Heart right ventricle (tissue), 16 donors: ENCODE measurements at places on chromosomes 11 and 22. TPM values are rescaled to one million over a fixed set of nuclear protein-coding genes. Genes with fewer than 3 reads are reported as not detected.

DNA sequence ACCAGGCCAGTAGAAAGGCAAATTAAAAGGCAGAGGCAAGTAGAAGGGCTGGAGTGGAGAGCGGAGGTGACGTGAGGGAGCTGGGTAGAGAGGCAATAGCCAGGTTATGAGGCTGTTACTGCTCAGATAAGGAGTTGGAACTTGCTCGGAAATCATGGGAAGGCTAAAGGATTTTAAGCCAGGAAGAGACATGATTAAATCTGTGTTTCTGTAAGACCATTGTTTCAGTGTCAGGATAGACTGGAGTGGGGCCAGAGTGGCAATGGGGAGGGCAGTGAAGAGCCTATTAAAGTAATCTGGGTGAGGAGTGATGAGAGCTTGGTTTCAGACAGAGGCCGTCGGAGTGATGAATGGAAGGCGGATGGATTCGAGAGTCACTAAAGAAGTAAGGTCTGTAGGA lies 39.0 kb downstream of the GRAMD1B start:
- peak overlapping the region; percentile 68 for H3K27ac ChIP-seq
- no peaks in the 10 kb centered on the region for H3K36me3 ChIP-seq
- no peaks in the 10 kb centered on the region for H3K4me1 ChIP-seq
- DNase-seq = peak; percentile 22

GRCh38 chr11:12845739-12846358 lies 163.3 kb upstream of the RASSF10 start:
- no peak overlapping the region for H3K4me3 ChIP-seq
- peaks cover 51% of the 10 kb centered on the region for H3K4me1 ChIP-seq
- DNase-seq = peak; percentile 27
- peak overlapping the region; percentile 56 for H3K27ac ChIP-seq
- H3K36me3 ChIP-seq = no peaks in the 10 kb centered on the region

- no peak overlapping the region for H3K4me3 ChIP-seq
- H3K36me3 ChIP-seq = no peaks in the 10 kb centered on the region
- no peaks in the 10 kb centered on the region for H3K4me1 ChIP-seq
- H3K27me3 ChIP-seq = no peaks in the 10 kb centered on the region
- no peak overlapping the region for H3K27ac ChIP-seq
These were observed 1334.4 kb downstream of the LRRC4C start for GRCh38 chr11:40125054-40125453.

DNA sequence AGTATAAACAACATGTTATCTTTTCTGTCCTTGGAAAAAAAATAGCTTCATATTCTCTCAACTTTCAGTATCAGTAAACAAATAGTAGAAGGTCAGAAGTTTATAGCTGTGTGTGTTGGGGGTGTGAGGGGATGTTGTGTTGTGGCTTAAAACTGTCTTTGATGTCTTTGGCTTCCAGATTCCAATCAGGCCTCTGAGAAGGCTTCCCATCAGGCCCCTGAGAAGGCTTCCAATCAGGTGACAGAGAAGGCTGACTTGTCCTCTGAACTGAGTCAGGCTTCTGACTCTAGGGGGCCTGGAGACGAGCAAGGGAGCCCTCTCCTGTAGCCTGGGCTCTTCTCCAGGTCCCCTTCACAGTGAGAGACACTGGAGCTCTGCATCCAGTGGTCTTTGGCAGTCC lies 9.3 kb downstream of the MTFP1 start:
- no peak for DNase-seq
- H3K36me3 ChIP-seq = no peaks in the 10 kb centered on the region
- H3K4me1 ChIP-seq = no peaks in the 10 kb centered on the region
- H3K27me3 ChIP-seq = no peaks in the 10 kb centered on the region

DNA sequence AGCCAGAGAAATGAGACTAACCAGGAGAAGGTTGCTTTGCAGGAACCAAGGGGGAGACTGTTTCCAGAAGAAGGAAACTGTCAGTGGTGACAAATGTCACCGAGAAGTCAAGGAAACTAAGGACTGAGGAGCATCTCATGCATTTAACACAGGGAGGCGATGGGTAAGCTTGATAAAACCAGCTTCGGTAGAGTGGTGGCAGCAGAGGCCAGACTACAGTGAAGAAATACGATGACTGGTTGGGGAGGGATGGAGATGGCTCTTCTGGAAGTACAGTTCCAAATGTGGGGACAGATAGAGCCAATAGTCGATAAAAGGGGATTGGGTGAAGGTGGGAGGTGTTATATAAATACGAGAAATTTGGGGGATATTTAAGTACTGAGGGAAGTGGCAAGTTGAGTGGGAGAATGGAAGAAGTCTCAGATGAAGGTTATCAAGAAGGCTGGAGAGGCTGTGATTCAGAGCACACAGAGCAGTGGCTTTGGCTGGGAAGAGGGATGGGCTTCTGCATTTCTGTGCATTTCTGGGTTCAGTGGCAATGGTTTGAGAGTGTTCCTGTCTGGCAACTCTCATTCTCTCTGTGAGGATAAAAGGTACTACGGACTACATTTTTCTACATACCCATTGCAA lies 29.2 kb downstream of the SC5D start:
- no peak overlapping the region for H3K4me3 ChIP-seq
- no peak for DNase-seq
- no peaks in the 10 kb centered on the region for H3K36me3 ChIP-seq
- H3K27ac ChIP-seq = no peak overlapping the region
- no peaks in the 10 kb centered on the region for H3K4me1 ChIP-seq

GRCh38 chr11:43922295-43922648 lies 20.2 kb upstream of the C11orf96 start:
- peak overlapping the region; percentile 85 for H3K27ac ChIP-seq
- no peak for DNase-seq
- H3K36me3 ChIP-seq = peaks cover 10% of the 10 kb centered on the region
- no peak overlapping the region for H3K4me3 ChIP-seq
- H3K27me3 ChIP-seq = no peaks in the 10 kb centered on the region

DNA sequence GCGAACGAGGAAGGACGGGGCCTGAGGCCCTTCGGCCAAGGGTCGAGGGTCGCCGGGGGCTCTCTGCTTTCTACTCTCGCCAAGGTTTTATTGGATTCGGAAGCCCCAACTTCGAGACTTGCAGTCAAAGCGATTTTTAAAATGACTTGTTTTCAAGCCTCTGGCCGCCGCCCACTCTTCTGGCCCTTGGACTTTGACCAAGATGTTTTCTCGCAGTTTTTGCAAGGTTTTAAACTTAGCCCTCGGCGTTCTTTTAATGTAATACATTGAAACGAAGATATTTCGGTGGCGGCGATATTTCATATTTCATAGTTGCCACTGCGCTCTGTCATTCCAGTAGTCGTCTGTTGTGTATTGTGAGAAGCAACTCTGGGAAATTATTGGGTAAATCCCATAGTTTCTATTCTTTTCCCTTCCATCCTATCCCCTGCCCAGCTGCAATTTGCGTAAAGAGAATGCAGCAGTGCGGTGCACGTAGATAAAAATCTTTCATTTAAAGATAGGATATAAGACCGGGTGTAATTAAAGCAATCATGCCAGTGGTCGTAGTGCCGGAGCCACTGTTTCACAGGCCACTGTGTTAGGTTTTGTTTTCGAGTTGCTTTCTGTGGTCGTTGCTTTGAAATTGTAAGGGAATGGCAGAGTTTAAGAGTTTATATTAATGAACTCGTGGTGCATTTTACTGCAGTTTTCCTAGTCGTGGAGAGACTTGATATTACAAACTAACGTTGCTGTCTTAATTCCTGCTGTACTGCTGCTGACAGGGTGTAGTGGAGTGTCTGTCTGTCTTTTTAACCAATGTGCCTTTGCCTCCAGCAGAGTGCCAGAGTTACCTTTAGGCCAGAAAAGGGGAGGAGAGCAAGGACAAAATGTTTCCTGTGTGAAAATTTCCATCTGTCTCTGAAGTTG lies 702 bp downstream of the BIRC2 start:
- peaks cover 37% of the 10 kb centered on the region for H3K4me1 ChIP-seq
- no peak for DNase-seq
- H3K36me3 ChIP-seq = peaks cover 38% of the 10 kb centered on the region
- no peaks in the 10 kb centered on the region for H3K27me3 ChIP-seq

GRCh38 chr11:126914166-126914565 lies 86.4 kb downstream of the KIRREL3 start:
- H3K4me3 ChIP-seq = no peak overlapping the region
- H3K27ac ChIP-seq = no peak overlapping the region
- no peaks in the 10 kb centered on the region for H3K4me1 ChIP-seq
- H3K27me3 ChIP-seq = no peaks in the 10 kb centered on the region
- H3K36me3 ChIP-seq = no peaks in the 10 kb centered on the region

DNA sequence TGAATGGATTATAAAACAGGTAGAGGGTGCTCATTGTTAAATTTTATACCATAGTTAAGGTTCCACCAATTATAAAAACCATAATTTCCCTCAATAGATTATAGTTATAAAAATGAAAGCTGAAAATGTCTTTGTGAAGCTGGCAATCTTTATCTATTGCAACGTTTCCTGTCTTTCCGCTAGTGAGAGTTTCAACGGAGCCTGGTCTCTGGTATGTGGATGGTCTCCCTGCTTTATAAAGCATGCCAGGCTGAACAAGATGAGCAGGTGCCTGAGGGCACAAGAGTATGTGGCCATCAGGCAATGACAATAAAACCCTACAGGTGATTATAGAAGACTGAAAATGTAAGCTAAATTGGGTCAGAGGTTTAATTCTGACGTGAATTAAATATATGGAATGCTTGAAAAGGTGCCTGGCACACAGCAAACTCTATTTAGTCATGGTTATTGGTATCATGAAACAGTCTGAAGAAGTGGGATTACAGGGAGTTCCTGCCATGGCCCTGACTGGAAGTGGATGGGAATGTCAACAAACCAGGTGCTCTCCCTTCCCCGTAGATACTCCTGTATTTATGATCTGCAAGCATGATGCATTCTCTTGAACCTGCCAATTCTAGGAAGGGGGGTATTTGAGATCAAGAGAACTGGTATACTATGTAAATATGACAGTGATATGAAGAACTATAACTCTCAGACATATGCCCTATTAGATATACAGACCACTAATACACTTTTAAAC lies 115.7 kb downstream of the ENTHD1 start:
- no peak overlapping the region for H3K4me3 ChIP-seq
- H3K4me1 ChIP-seq = no peaks in the 10 kb centered on the region
- DNase-seq = no peak
- H3K27ac ChIP-seq = no peak overlapping the region

Gene TMEM191C
- 0.70 TPM for polyA plus RNA-seq

Gene ZNF215
- 0.15 TPM for polyA plus RNA-seq
